ENCODE measurements at places on chromosomes 4 and X.

DNA sequence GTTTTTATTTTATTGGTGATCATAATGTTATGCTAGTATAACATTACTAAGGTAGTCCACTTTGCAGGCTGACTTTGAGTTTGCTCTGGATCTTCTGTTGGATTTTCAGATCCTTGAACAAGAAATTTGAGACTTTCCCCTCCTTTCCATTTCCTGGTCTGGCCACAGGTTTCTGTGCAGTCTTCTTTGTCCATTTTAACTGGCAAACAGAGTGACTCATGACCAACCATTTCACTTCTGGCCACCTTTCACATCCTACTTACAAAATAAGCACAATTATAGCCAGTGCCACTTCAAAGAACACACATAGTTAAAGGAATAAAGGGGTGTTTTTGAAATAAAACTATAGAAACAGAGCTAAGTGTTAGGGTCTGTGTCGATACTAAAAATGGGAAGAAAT is 8.4 kb downstream of the ANK2 start:
- no peak for DNase-seq

GRCh38 chrX:12210971-12211370 is 72.7 kb downstream of the FRMPD4 start:
- no peak for DNase-seq

GRCh38 chr4:87624698-87625097 is 16.4 kb downstream of the DSPP start:
- DNase-seq, result no peak

GRCh38 chr4:35883108-35883507 is 361.2 kb downstream of the ARAP2 start:
- no peak for DNase-seq

GRCh38 chr4:76233967-76234678 is 17.4 kb upstream of the FAM47E start:
- DNase-seq, result no peak

- DNase-seq, result peak; percentile 63
These were observed 53.5 kb downstream of the PLAC1 start for GRCh38 chrX:134604701-134605311.

Measured in SHP77 (cell line).